Caco-2 (cell line): ENCODE measurements at places on chromosomes 1 and 21.

GRCh38 chr21:44703731-44704635 is 7.0 kb downstream of the KRTAP10-12 start:
- DNase-seq, result no peak

- no peak for DNase-seq
These were observed 1.3 kb upstream of the LDLRAP1 start for GRCh38 chr1:25541889-25542658.

DNA sequence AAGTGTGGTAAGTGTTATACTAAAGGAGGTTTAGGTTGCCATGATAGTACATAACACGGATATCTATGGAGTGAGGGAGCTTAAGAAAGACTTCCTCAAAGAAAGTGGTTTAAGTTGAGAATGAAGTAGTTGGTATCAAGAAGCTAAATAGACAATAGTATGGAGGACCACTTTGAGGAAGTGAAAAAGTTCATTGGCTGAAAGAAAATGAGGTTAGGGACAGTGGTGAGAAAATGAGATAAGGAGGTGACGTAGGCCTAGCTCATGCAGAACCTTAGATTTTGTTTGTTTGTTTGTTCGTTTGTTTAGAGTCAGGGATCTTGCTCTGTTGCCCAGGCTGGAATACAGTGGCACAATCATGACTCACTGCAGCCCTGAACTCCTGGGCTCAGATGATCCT is 72.2 kb upstream of the PPIH start:
- no peak for DNase-seq

- DNase-seq, result no peak
These were observed 219.2 kb downstream of the FOXD2 start for GRCh38 chr1:47656719-47657685.

- no peak for DNase-seq
These were observed 9.4 kb upstream of the ELAPOR1 start for GRCh38 chr1:109104364-109105151.

DNA sequence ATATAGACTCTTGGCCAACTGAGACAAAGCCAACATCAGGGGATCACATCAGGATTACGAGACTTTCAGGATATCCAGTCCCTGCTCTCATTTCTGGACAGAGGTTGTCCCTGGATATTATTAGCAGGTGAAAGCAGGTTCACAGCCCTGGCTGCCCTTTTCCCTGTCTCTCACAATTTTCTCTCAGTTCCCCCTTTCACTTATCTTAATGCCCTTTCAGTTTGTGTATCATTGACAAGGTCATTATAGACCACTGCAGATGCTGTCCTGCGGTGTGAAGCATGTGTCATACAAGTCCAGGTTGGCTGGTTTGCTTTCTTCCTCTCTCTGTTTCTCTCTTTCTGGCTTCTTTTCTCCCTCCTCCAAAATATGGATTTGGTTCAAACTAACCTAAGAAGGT is 2.1 kb upstream of the KLHDC9 start:
- DNase-seq, result no peak

- no peak for DNase-seq
These were observed 166.2 kb downstream of the TOMM20 start for GRCh38 chr1:234962340-234962989.

DNA sequence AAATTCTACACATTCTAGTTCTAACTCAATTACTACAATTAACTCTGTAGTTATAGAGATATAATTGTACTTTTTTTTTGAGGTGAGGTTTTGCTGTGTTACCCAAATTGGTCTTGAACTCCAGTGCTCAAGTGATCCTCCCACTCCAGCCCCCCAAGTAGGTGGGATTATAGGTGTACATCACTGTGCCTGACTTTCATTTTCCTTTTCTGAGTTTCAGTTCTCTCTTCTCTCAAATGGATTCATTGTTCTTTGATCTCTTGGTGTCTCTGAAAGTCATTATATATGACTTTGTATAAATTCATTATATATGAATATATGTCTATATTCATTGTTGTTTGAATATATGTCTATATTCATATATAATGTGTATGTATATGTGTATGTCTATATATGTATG is 74.0 kb upstream of the GALNT2 start:
- DNase-seq, result no peak

GRCh38 chr1:181120924-181121323 is 32.4 kb downstream of the IER5 start:
- DNase-seq, result no peak

DNA sequence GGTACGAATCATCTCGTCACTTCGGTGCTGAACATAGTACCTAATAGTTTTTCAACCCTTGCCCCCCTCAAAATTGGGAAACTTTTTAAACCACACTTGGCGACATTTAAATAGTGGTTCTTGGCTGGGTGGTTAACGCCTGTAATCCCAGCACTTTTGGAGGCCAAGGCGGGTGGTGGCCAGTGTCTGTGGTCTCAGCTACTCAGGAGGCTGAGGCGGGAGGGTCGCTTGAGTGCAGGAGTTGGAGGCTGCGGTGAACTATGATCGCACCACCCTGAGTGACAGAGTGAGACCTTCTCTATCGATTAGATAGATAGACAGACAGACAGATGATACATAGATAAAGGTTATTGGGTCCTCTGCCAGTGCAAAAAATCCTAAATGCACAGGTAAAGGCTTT is 55.5 kb upstream of the RASAL2 start:
- no peak for DNase-seq

- DNase-seq, result no peak
These were observed 33.4 kb downstream of the RGS4 start for GRCh38 chr1:163102590-163102989.

- DNase-seq, result no peak
These were observed 1.8 kb upstream of the SLC19A2 start for GRCh38 chr1:169487561-169487960.

DNA sequence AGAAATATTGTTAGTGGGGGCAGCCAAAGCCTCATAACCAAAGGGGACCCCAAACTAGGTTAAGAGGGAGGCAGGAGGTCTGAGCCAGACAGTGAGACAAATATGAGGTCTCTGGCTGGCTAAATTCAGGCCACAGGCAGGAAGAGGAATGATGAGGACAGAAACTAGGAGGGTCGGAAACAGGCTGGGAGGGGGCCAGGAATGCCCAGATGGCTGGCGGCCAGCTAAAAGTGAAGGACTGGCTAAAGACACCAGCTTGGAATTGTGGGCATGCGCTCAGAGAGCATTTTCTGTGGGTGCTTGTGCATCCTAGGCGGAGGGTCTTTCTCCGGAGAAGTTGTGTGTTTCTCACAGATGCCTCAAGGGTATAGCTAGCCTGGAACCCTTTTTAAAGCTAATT is 77.0 kb downstream of the PGM1 start:
- no peak for DNase-seq

- no peak for DNase-seq
These were observed 216.8 kb downstream of the CTH start for GRCh38 chr1:70627910-70628309.

DNA sequence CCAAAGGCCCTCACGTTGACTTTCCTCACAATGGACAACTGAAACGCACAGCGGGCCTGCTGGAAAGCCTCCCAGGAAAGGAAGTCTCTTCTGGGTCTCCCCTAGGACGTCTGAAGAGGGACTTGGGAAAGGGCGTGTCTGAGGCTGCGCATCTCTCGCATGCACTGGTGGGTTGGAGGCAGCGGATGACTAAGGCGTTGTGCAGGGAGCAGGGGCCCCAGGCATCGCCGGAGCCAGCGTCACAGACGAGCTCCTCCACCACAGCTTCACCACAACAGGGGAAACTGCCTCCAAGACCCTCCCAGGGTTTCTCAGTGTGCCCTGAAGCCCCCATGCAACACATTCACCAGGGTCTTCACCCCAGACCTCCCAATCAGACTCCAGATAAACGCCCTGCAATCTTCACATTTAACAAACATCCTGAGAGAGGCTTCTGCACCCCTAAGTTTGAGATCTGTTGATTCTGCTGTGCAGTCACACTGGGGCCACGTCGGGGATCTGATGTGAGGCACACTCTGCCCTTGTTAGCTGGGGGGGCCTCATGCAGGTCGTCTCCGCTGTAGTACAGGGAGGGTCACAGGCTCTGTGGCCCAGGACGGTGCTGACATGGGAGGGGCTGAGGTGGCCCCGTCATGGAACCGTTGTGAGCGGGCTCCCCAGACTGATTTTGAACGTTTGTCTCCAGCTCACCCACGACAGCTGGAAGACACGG is 7.0 kb upstream of the TFF1 start:
- DNase-seq, result no peak

- DNase-seq, result peak; percentile 86
These were observed at the start of gene PSEN2 for GRCh38 chr1:226870401-226871279. PSEN2 (plus strand) TSS chr1:226870616; CDS start chr1:226881908, 11,292 bp downstream.

- no peak for DNase-seq
These were observed 22.8 kb upstream of the GPX7 start for GRCh38 chr1:52579415-52579814.

GRCh38 chr1:86687595-86687994 is 16.8 kb upstream of the SH3GLB1 start:
- DNase-seq, result no peak

DNA sequence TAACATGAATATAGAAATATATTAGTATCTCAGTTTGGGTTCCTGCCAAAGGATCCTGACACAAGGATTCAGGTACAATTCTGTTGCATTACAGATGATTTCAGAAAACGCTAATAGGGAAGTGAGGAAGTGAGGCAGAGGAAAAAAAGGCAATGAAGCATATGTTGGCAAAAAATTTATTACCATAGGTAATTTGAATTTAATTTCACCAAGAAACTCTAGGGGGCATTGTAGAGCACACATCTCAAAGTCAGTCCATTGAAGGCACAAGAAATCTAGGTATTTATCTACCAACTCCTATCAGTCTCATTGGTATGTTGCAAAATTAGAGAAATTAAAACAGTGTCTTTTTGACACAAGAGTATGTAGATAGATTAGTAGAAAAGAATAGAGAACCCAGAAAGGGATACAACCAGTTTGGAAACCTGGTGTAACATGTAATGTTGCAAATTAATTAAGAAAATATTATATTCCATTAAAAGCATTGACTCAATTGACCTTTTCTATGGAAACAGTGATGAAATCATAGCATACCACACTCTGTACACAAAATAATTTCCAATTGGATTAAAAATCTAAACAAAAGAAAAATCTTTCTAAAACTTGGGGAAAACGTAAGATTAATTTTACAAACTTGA is 104.9 kb upstream of the SNX7 start:
- DNase-seq, result no peak

DNA sequence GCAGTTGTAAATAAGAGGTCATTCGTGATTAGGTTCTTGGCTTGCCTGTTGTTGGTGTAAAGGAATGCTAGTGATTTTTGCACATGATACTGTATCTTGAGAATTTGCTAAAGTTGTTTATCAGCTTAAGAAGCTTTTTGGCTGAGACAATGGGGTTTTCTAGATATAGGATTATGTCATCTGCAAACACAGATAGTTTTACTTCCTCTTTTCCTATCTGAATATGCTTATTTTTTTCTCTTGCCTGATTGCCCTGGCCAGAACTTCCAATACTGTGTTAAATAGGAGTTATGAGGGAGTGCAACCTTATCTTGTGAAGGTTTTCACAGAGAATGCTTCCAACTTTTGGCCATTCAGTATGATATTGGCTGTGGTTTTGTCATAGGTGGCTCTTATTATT is 576.1 kb upstream of the RGS18 start:
- no peak for DNase-seq

- no peak for DNase-seq
These were observed 96.8 kb upstream of the BMP8A start for GRCh38 chr1:39394598-39394997.

DNA sequence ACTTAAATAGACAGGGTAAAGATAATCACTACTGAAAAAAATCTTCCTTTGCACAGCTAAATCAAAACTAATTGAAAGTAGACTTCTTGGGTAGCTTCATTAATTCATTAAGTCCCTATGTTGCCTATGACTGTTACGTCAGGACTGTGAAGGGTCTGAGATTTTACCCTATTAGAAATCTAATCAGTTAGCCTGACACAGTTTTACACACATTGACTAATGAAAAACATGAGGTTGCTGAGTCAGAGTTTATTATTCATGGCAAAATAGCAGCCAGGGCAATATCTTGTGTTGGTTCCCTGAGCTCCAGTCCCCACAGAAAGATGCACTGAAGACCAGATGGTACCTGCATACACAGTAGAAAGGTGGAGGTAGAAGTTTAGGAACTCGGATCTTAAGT is 262.5 kb upstream of the ZP4 start:
- no peak for DNase-seq

DNA sequence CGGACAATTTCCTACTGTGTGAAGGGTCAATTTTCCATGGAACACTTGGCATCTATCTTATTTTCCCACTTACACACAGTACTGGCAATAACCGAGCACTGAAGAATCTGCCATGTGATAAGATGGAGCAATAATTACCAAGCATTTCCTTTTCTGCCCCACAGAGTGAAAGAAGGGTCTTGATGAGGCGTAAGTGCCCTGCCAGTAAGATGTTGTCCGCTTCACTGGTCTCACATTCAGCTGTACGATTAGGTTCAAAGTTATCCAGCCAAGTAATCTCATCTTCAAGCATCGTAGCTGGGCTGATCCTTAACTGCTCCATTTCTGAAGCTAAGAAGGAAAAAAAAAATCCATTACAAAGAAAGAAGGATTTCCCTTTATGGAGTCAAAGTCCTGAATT is 67.8 kb downstream of the PCSK9 start:
- no peak for DNase-seq

DNA sequence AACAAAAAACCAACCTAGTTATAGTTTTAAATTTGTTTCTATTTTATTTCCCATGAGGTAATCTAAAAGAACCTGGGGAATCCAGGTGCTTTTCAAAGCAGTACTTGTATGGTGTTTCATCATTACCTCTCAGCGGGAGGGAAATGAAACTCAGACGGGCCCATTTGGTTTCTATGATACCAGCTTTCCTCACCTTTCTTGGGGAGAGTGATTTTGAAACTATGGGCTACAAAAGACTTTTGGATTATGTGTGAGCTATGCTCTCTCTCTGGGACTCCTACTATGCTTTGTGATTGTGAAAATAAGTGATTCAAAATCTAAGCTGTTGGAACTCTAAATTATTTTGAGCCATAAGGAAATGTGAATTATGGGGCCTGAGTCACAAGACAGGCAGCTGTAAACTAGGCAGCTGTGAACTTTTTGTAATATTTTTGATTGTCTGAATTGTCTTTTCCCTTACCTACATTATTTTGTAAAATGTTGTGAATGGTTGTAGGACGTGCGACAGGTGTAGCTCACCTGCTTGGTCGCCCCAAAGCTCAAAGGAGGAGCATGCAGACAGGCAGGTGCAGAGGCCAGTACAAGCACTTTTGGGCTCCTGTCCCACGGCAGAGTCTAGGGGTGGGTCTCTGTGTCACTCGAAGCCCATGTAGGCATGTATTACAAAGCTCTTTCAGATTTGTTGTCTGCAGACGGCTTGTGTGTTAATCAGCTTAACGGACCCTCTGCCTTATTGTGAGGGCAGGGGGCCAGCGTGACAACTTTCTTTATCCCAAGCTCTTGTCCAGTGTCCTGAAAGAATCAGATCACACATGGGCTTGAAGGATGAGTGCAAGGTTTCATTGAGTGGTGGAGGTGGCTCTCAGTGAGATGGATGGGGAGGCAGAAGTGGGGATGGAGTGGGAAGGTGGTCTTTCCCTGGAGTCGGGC is 64.8 kb upstream of the BACH1 start:
- DNase-seq, result no peak

GRCh38 chr1:62436039-62436465 is 797 bp upstream of the USP1 start:
- DNase-seq, result peak; percentile 94
